ENCODE measurements at places on chromosomes 12 and 14. TPM values are rescaled to one million over a fixed set of nuclear protein-coding genes. Genes with fewer than 3 reads are reported as not detected.

GRCh38 chr12:57530396-57531142, 7.9 kb downstream of the MBD6 start:
- no peak for DNase-seq

- peak; percentile 77 for DNase-seq
Measured at GRCh38 chr14:95314609-95315008, 5.1 kb downstream of the CLMN start.

- DNase-seq: peak; percentile 17
Measured at GRCh38 chr14:99325591-99325990, 53.6 kb upstream of the BCL11B start.

DNA sequence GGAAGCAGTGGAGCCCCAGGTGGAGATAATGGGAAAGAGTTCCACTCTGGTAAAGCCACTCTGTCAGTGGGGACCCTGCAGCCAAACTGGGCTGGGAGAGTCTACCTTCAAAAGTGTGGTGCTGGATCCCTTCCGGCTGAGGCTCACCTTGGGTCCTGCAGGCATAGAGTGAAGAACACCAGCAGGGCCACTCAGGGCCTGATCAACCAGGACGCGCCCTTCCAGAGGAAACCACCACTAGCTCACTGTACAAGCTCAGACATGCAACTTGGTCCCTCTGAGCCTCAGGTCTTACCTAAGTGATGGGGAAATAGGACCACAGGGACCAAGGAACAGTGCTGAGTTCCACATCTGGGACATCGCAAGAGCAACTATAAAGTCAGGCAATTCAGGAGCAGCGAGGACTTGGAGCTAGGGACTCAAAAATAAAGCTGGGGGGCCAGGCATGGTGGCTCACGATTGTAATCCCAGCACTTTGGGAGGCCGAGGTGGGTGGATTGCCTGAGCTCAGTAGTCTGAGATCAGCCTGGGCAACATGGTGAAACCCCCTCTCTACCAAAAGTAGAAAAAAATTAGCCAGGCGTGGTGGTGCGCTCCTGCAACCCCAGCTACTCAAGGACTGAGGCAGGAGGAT, 5.9 kb upstream of the PRPH start:
- DNase-seq: no peak

GRCh38 chr14:32259368-32260013, 56.4 kb upstream of the RNU6-8 start:
- DNase-seq: no peak

- no peak for DNase-seq
Measured at GRCh38 chr14:31068235-31068634, 42.1 kb upstream of the STRN3 start.

- DNase-seq: no peak
Measured at GRCh38 chr12:6097411-6097810, 27.1 kb downstream of the VWF start.

The KRT77 gene
- total RNA-seq: not detected

The PLEKHD1 gene
- 0.04 TPM for total RNA-seq

The AGAP2 gene
- 0.87 TPM for total RNA-seq
